Activated naive CD4-positive, alpha-beta T cell treated with Interleukin-2 at 50 U/mL for 16 hours (primary cell): ENCODE measurements at places on chromosomes 2 and 18.

DNA sequence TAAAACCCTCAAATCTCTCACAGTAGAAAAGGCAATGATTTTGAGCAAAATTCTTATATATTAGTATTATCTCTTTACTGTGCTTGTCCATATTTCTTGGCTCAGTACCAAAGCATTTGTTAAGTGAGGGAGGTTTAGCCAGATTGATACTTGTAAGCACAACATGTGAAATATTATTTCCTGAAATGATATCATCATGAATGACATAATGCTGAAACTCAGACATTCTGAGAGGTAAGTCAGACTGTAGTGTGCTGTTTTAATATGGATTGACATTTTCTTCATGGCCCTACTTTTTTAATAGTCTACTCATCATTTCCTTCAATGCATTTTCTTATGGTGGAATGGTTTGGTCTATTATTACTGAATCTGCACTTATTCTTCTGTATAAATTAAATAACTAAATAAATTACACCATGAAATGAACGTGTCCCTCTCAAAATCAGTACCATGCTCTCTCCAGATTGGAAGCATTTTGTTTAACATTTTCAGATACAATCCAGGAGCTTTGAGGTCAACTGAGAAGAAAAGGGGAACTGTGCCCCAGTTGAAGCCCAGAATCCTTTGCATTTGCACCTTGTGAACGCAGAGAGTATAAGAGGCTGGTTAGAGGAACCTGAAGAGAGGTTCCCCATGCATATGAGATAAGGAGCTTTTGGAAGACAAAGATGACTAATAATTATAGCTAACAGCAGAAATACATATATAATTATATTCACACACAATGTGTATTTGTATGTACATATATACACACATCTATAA is 50.1 kb upstream of the CRACDL start:
- DNase-seq = no peak

- DNase-seq = no peak
Measured at GRCh38 chr18:37452015-37452414, 113.6 kb downstream of the CELF4 start.

- DNase-seq = no peak
Measured at GRCh38 chr18:56903686-56904085, 243.2 kb upstream of the BOD1L2 start.

DNA sequence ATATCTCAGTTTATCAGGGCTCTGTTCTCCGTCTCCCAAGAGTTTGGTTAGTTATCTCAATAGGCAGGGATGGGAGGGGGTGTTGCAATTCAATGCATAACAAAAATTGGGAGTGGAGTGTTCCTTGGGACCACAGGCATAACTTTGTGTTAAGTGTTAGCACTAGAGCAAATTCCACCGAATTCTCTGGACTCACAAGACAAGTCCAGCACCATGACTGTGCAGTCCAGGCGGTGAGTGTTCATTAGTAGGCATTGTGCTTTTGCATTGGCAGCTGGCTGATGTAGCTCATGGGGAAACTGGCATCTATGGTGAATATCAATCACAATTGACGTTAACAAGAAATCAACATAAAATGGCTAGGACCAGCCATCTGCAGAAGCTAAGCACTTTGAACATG is 79.0 kb upstream of the CABLES1 start:
- no peak for DNase-seq

DNA sequence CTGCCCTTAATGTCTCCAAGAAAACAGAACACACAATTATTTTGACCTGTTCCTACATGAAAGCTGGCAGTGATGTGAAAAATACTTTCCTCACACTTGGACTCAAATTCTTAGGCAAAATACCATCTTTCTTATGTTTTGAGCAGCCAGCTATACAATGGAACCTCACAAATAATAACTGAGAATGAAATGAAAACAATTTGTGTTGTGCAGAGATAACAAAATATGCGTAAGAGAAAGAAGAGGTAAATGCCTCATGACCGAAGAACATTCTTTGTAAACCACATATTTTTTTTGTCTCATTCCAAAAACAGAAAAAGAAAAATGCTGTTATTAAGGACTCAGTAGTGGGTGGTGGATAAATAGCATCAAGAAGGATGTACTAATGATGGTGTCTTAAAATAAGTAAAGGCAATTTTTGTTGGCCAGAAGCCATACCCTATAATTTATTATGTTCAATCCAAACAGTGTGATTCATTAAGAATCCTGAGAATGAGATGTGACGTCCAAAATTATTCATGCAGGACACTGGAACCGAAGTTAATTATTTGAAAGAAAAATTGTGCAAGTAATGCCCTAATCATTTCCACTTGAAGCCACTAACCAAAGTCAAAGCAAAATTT is 193.0 kb upstream of the NETO1 start:
- no peak for DNase-seq

DNA sequence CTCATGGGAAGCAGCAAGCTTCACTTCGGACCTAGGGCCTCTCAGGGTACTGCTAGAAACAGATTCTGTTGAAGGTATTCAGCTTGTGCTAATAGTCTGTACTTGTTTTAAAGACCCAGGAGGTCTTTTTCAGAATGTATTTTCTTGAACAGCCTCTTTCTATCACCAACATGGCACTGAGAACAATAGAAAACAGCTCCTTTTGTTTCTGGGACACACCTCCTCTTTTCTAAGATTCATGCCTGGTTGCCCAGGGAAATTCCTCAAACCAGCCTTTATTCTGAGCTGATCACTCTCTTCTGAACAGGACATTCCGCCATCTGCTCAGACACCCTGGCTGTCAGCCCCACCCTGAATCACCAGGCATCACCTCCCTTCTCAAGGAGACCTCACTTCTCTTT is 389.6 kb downstream of the TGIF1 start:
- DNase-seq = no peak

GRCh38 chr2:105262651-105263091 is 21.1 kb downstream of the GPR45 start:
- DNase-seq = no peak

DNA sequence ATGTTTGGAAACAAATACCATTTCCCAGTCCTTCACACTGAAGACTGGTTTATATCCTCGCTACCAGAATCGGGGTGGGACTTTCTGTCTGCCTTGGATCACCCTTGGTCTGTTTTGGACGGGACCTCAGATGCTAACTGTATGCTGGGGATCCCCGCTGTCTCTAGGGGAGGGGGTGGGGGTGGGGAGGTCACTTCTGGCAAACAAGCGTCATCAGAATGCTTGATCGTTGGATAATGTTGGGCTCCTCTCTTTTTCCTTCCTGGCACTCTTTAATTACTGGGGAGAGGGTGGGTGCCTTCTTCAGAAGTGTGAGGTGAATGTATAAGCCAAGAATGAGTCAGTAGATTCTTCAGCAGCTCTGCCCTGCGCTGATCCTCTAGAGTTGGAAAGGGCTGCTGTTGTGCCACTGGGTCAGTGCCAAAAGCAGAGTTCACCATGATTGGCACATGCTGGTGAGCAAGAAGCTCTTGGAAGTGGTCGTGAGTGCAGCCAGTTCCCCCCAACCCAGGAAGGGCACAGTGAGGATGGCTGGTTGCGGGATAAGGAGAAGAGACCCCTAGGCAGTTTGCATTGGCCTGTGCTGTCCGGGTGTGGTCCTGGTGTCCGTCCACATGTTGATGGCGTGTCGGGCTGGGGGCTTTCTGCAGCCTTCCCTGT is 32.2 kb downstream of the DGKD start:
- DNase-seq = no peak

DNA sequence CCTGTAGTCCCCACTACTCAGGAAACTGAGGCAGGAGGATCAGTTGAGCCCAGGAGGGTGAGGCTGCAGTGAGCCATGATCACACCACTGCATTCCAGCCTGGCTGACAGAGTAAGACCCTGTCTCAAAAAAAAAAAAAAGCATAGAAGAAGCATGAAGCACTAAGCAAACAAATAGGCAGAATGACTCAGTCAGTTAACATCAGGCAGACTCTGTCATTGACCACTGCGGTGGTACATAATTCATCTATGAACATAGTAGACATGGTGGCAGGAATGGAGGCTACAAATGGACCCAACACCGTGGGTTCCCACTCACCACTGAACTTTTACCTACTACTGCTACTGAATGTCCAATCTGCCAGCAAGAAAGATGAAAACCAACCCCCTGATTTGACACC is 7.6 kb upstream of the ASXL2 start:
- no peak for DNase-seq

GRCh38 chr18:9760641-9761040 is 52.5 kb downstream of the RAB31 start:
- DNase-seq = no peak

DNA sequence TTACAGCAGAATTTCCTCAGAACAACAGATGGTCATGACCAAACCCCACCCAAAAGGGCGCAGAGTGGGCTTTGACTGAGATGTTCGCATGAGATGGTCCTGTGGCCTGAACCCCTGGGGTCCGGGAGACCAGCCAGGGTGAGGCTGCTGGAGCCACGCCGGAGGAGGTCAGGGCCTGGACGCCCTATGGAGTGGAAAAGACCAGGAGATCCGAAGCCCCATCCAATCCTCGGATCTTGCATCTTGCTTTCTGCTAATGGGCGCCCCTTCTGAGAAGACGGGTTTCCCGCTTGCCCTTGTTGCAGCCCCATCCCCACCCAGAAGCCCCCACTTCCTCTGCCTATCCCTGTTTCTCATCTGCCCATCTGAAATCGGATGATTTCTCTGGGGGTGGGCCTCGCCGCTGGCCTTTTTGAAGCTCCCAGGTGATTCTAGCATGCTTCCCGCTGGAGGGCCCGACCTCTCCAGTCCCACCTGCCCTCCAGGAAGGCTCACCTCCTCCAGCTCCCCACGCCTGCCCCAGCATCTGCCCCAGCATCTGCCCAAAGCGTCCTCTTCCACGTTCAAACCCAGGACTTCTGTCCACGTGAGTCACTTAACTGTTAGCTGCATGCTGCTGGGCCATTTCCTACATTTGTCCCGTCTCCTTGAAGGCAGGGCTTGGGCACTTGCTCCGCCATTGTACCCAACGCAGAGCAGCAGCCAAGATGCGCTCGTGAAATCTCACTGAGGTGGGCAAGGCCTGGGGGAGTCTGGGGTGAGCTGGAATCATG is 4.3 kb upstream of the CNDP1 start:
- DNase-seq = no peak

DNA sequence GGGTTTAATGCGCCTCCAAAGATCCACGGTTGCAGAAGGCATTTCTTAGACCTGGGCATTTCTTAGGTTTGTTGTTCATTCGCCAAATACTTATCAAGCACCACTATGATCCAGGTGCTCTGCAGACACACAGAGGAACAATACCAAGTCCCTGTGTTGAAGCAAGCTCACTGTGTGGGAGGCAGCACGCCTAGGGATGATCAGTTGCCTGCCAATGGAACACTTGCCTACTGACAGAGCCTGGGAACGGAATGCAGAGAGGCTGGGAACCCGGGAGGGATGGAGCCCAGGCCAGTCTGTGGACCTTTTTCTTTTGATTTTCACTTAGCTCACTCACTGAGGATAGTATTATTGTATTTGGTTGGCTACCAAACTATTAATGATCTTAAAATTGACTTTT is 1.9 kb upstream of the GRP start:
- no peak for DNase-seq

- no peak for DNase-seq
Measured at GRCh38 chr2:189685540-189686229, 11.2 kb downstream of the ANKAR start.

DNA sequence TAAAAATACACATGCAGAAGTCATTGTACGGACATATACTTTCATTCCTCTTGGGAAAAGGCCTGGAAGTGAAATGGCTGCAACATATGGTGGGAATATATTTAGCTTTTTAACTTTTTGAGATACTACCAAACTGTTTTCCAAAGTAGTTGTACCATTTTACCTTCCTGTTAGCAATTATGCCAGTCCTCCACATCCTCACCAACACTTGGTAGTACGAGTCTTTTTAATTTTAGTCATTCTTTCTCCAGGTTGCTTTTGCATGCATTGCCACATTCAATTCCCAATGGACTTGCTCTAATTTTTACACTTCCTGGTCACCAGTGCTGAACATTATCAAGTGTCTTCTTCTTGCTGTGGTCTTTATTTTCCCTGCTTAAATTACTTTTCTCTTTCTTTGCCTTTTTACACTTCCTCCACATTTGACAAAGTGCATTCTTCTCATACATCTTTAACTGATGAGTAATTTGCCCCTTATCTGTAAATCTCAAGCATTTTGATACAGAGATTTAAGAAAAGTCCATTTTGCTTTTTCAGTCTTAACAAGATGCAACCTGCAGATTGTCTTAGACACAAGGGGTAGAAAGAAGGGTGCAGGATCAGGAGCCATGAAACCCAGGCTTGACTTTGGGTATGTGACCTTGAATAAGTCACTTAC is 14.5 kb downstream of the VIT start:
- DNase-seq = no peak

- no peak for DNase-seq
Measured at GRCh38 chr18:76587879-76588271, 92.8 kb upstream of the ZNF516 start.

- DNase-seq = no peak
Measured at GRCh38 chr2:130864830-130865800, 28.4 kb downstream of the ARHGEF4 start.

GRCh38 chr2:238905224-238905623 is 57.3 kb downstream of the TWIST2 start:
- DNase-seq = no peak

DNA sequence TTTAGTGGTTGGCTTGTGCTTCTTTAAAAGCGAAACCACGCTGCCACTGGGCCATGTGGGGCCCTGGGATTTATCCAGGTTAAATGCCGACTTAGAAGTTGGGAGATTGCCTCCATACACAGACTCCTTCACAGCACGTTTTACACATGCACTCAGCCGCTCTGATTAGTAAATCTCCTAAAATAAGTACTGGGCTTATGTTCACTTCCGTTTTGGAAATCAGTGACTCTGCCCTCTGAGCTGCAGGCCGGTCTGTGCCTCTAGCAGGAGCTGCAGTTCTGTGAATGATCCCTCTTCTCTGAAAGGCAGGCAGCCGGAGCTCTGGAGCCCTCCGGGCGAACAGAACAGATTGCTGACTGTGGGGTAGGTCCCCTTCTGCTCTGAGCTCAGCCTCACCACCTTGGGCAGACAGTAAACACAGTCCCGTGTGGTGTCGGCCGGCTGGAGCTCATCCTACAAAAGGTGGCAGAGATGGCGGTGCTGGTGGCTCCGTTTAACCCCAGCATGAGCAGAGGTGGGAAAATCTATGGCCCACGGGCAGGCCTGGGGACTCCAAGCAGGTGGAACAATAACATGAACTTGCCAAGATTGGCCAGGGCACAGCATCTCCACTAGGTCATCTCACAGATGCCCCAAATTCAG is 9.8 kb upstream of the RAB17 start:
- DNase-seq = no peak

GRCh38 chr2:122322815-122323214 is 567.4 kb downstream of the TSN start:
- DNase-seq = no peak

DNA sequence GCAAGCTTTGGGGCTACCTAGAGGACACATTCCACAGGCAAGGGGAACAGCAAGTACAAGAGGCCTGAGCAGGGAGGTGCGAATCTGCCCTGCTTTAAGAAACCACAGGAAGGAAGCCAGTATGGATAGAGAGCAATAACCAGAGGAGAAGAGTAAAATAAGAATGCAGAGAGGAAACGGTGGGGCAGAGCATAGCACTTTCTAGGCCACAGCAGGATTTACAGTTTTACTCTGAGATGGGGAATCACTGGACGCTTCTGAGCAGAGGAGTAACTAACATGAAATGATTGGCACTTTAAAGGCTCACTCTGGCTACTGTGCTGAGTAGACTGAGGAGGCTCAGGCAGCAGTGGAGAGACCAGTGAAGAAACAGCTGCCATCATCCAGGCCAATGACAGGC is 23.8 kb downstream of the AAK1 start:
- DNase-seq = no peak
